ENCODE measurements at places on chromosomes 5 and 9.

DNA sequence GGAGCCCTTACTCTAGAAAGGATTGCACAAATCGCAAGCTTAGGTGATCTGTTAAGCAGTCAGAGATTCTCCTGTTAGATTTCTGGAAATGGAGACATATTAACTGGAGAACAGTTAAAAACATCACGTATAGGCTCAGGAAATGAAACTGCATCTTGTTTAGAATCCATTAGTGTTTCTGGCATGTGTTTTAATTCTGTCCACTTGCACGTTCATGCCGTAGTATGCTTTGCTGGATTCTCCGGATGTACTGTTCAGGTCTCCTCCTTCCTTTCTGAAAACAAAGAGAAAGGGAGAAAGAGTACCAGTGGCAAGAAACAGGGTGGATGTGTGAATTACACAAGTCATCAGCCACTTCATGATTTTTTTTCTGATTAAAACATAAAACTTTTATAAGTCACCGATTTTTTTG, 2.5 kb upstream of the RGMB start:
- DNase-seq = no peak

- DNase-seq = no peak
These were observed 1181.7 kb downstream of the EFNA5 start for GRCh38 chr5:106489004-106489403.

GRCh38 chr5:32254881-32255539, 57.7 kb downstream of the MTMR12 start:
- DNase-seq = no peak

GRCh38 chr5:73189871-73190376, 16.9 kb downstream of the TMEM174 start:
- no peak for DNase-seq

DNA sequence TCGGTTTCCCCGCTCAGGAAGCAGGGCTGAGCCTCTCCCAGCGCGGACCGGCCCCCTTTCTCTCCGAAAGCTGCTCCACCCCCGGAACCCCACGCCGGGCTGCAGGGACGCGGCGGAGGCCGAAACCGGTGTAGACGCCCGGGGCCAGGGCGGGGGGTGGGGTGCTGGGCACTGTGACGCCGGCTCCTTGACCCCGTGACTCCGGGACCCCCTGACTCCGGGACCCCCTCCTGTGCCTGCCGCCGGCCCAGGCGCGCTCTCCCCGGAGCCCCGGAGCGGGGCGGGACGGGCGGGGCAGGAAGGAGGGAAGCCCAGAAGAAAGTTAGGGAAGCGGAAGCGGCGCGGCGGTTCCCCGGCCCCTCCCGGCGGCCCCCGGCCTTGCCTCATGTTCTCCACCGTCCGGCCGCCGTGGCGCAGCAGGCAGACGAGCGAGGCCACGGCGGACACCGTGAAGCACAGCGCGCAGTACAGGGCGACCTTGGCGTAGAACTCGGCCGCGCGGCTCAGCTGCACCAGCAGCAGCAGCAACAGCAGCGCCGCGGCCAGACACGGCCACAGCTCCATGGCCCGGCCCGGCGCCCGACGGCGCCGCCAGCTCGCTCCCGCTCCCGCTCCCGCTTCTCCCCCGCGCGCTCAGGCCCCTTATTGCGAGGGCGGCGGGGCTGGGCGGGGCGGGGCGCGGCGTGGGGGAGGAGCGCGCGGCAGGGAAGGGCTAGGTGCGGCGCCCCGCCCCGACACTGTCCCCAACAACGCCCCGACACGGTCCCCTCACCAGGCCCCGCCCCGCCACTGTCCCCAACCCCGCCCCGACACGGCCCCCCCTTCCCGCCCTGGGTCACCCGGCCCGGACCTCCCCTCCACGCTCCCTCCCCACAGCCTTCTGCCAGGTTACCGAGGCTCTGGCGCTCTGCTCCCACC, at the start of gene AGPAT2:
AGPAT2 (minus strand) TSS at position 664 of the 918 bp plus-strand sequence; CDS start at position 564, 100 bp downstream.
- DNase-seq = no peak

DNA sequence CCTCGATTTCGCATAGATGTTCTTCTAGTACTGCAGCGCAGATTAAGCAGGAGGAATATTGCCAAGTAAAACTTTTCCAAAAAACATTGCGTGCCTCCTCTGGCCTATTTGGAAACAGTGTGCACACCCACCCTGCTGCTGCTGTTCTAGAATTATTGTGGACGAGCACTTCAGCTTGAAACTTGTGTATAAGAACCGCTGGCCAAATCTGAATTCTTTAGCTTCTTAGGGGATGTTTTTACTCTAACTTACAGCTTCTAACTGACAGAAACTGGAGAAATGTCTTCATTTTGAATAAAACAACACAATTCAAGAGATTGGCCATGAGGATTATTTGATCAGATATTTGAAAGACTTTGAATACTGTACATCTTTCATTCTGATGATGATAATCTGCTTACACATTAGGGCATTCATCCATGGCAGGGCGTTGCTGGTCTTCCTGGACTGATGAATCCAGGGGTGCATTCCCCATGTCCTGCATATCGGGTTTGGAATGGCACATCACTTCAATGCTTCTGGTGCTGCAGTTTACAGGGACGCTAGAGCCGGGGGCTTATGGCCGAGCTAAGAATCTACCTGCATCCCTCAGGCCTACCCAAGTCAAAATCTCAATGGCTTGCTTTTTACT, 6.5 kb downstream of the ADAMTS16 start:
- DNase-seq = no peak

GRCh38 chr5:95401626-95402025, 10.5 kb downstream of the FAM81B start:
- DNase-seq = no peak

- no peak for DNase-seq
These were observed 36.3 kb downstream of the VCP start for GRCh38 chr9:35035851-35036701.

DNA sequence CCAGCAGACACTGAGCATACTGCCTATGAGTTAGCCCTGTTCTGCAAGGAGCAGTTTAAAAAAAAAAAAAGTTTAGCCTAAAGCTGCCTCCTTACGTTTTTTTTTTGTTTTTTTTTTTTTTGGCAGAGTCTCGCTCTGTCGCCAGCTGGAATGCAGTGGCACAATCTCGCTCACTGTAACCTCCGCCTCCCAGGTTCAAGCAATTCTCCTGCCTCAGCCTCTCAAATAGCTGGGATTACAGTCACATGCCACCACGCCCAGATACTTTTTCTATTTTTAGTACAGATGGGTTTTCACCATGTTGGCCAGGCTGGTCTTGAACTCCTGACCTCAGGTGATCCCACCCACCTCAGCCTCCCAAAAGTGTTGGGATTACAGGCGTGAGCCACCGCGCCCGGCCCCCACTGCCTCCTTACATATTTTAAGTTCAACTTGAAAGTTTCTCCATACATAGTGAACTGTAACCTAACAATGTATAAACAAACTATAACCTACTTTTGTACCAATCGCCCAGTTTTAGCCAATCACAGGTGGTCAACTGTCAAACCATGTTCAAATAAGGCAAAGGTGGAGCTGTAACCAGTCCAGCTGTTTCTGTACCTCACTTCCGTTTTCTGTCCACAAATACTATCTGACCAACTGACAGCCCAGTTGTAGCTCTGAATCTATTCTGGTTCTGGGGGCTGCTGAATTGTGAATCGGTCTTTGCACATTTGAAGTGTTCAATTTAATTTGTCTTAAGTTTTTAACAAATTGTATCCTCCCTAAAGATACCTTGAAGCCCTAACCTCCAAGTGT, 17.1 kb downstream of the GKAP1 start:
- no peak for DNase-seq

DNA sequence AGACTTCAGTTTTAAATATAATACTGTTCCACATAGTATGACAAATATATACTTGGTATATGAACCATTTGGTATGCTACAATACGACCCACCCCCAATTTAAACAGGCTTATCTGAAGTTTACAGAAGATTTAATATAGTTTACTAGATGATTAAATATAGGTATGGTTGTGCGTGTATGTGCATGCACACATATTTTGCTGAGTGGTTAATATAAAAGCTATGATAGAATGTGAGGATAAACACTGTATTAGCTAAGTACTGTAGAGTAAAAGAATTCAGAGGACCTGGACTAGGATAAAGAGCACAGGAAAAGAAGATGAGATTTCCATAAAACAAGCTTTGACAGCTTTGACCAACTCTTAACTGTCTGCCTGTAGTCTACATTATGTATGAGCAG, 356.7 kb downstream of the PDE4D start:
- DNase-seq = no peak

DNA sequence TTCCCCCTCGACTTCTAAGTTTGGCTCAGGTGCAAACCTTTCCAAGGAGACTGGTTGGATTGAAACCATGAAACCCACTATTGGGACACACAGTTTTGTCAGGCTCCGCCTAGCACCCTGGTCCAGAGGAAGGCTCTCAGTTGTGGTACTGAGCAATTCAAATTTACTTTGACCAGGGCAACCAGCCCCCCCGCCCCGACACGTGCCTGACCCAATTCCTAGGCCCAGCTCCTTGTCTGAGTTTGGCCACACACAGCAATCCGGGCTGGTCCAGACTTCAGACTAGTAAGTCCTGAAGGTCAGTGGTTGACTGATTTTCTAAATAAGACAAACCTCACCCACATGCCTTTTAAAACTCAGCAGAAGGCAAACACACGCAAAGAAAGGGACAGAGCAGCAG, 132.7 kb downstream of the SLC12A2 start:
- DNase-seq = no peak

- DNase-seq = no peak
These were observed 41.3 kb upstream of the TAL2 start for GRCh38 chr9:105621001-105621400.

- DNase-seq = no peak
These were observed 52.4 kb downstream of the ASS1 start for GRCh38 chr9:130497139-130497538.

- DNase-seq = no peak
These were observed 4.3 kb upstream of the AHRR start for GRCh38 chr5:317086-317811.

DNA sequence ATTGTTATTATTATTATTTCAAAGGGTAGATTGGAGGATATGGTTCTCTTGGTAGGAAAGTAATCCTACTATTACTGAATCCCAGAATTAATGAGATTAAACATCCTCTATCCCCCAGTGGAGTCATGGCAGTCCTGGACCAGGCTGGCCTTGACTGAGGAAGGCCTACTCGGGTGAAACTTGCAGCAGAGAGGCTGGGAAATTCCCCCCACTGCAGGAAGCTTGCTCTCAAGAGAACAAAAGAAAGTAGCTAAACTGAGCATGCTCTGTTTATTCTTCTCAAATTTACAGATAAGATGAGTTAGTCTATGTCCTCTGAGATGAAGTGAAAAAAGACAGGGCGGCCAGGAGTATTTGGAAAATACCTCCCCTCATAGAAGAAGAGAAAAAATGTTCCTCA, 233.9 kb upstream of the RPS23 start:
- no peak for DNase-seq

- no peak for DNase-seq
These were observed 49.0 kb upstream of the DPYSL3 start for GRCh38 chr5:147558826-147559225.

DNA sequence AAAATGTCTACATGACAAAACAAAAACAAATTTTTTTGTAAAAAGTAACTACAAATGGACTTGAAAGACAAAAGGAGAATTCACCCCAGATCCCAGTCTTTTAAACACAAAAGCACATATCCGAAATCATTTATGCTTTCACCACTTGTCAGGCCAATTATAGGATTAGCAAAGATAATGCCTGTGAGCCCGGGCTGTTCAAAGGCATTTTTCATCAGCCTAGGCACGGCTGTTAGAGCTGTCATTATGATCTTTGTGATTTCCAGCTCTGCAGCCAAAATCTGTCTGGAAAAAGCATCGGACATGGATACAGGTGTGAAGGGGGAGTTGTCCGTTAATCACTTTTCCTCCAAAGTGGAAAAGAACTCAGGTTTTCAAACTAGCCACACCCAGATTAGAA, 23.6 kb upstream of the RAB14 start:
- no peak for DNase-seq

- no peak for DNase-seq
These were observed 43.6 kb downstream of the NR3C1 start for GRCh38 chr5:143359869-143360268.

GRCh38 chr5:22625451-22625850, 227.7 kb downstream of the CDH12 start:
- DNase-seq = no peak

- DNase-seq = no peak
These were observed 202.4 kb upstream of the TBC1D2 start for GRCh38 chr9:98457726-98458370.

DNA sequence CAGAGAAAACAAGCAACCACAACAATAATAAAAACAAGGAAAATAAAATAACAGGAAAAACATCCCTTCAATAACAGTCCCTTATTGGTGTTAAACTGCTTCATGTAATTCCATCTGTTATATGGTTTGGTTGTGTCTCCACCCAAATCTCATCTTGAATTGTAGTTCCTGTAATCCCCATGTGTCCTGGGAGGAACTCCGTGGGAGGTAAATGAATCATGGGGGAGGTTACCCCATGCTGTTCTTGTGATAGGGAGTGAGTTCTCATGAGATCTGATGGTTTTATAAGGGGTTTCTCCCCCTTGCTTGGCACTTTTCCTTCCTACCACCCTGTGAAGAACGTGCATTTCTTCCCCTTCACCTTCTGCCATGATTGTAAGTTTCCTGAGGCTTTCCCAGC, 369.8 kb downstream of the TMEM232 start:
- no peak for DNase-seq

DNA sequence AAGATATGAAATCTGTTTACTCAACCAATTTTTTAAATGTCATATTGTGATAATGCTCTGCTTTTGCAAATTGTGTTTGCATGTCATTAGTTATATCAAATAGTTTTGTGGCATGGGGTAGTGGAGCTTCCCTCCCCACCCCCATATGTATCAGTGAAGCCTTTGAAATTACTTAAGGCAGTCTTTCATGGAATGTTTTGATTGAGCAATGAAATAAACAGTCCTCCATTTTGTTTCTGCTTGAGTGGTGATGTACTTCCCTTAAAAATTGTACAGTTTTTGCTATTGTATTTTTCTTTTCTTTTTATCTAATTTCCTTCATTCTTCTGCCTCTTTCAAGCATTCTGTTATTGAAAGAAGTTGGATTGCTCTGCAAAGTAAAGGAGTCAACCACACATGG, 3.5 kb downstream of the SOWAHA start:
- DNase-seq = no peak

DNA sequence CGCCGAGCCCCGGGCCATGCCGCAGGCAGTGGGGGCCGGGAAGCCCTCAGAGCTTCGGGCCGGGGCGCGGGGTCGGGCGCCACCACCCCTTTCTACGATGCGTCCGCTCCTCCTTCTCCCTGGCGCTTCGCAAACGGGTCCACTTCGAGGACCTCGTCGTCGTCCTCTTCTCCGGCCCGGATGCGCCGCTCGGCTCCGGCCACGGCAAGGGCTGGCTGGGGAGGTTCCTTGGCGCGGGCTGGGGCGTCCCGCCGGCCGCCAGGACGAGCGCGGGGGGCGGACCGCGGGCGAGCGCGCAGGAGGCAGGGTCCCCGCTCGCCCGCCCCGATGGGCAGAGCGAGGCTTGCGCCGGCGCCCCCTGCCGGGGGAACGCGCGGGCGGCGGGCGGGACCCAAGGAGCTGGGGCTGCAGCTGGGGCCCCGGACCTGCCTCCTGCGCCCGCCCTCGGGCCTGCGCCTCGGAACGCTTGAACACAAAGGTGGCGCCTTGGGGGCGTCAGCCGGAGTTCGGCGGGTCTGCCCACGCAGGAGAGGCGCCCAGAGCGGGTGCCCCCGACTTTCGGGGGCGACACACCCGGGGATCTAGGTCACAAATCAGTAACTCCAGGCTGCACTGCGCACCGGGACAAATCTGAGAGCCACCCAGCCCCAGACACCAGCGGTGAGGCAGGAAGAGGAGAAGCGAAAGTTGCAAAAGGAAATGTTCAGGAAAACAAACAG, at the start of gene ROR2:
ROR2 (minus strand) TSS at position 283 of the 719 bp plus-strand sequence.
- DNase-seq = no peak

Data from forelimb muscle (tissue), 1 donor.